ENCODE measurements at places on chromosomes 5 and 9.

- no peak for DNase-seq
Measured at GRCh38 chr9:98502976-98503325, 205.8 kb downstream of the GABBR2 start.

DNA sequence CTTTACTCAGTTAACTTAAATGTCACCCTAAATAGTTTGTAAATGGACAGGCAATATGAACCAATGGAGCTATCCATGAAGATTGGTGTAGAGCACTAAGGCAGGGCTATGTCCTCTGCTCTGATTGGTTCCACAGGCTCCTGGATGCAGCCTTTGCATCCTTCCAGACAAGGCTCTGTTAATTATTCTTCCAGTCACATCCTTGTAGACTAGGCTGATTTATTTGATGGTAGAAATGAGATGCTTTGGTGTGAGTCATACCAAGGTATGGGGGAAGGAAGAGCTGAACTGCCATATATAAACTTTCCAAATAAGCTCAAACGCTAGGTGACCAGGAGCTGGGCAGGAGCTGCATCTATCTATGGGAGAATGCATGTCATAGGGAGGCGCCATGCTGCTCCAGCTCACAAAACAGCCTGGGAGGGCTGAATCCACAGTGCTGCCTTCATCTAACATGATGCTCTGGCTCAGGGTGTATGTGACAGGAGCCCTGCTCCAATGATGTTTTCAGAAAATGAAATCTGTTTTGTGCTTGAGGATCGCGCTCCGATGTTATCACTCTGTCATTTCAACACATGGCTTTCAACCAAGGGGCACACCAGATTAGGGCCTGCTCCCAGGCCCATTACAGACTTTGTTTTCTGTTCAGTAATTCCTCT lies 818.0 kb upstream of the ZNF608 start:
- DNase-seq, result no peak

DNA sequence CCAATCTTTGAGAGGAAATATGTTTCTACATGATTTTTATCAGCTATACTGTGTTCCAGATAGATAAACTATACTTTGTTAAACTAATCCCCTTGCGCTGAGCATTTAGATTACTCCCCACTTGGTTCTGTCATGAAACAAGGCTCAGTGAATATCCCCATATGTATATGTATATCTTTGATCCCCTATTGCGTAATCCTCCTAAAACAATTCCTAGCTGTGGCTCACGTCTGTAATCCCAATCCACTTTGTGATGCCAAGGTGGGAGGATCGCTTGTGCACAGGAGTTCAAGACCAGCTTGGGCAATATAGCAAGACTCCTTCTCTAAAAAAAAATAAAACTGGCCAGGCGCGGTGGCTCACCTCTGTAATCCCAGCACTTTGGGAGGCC lies 2.7 kb downstream of the PHYHD1 start:
- no peak for DNase-seq

GRCh38 chr9:102519423-102519822 lies 475.7 kb upstream of the CYLC2 start:
- DNase-seq, result no peak

GRCh38 chr5:8295141-8295540 lies 426.2 kb downstream of the MTRR start:
- DNase-seq, result no peak

DNA sequence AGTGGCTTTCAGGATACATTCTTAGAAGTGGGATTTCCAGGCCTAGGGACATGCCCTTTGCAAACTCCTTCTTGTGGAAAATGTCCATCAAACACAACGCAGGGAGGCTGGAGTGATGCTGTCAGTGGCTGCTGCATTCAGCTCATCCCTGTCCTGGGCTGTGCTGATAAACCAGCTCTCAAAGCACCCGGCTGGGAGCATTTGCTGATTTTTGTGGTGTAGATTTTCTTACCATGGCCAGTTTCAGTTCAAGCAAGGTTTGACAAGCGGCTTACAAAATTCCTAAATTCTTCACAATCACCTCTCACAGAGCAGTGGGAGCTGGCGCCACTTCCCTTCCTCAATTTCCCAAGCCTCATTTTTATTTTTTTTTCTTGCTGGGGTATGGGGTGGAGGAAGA lies 28.2 kb downstream of the FAM163B start:
- no peak for DNase-seq

GRCh38 chr9:124882231-124882630 lies 20.3 kb downstream of the ARPC5L start:
- DNase-seq, result no peak

- peak; percentile 43 for DNase-seq
Measured at GRCh38 chr9:136604823-136605525, 57.7 kb upstream of the EGFL7 start.

GRCh38 chr5:116944183-116944582 lies 369.6 kb upstream of the SEMA6A start:
- no peak for DNase-seq

GRCh38 chr9:97768746-97769145 lies 71.6 kb upstream of the XPA start:
- no peak for DNase-seq

- DNase-seq, result no peak
Measured at GRCh38 chr5:133114933-133115310, 63.1 kb downstream of the HSPA4 start.

- DNase-seq, result no peak
Measured at GRCh38 chr5:132457371-132458225, 33.0 kb downstream of the IRF1 start.

DNA sequence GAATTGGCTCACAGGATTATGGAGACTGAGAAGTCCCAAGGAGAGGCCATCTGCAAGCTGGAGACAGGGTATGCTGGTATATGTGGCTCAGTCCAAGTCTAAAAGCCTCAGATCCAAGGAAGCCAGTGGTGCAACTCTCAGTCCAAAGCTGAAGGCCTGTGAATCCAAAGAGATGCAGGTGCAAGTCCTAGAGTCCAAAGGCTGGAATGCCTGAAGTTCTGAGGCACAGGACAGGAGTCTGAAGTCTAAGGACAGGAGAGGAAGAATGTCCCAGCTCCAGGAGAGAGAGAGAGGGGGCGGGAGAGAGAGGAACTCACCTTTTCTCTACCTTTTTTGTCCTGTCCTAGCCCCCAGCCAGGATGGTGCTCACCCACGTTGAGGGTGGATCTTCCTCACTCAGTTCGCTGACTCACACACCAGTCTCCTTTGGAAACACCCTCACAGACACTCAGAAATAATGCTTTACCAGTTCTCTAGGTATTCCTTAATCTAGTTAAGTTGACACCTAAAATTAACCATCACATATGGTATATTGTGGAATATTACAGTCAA lies 49.6 kb downstream of the KCNN2 start:
- no peak for DNase-seq

DNA sequence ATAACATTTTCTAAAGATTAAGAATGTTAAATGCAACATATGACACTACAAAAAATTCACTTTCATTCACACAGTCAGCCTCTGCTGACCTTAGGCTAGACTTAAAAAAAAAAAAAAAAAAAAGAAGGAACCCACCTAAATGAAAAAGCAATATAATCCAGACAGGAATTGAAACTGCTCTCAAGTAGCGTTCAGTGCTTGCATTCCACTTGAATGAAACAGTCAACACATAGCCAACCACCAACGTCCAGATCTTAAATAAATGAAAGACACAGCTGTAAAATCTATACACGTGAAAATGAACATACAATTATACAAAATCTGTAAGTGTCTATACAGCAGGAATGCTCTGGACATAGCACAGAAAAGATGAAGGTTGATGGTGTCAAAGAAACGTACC lies 11.4 kb downstream of the TMEM245 start:
- DNase-seq, result no peak

GRCh38 chr5:56588636-56589480 lies 226.5 kb upstream of the MAP3K1 start:
- DNase-seq, result peak; percentile 84

DNA sequence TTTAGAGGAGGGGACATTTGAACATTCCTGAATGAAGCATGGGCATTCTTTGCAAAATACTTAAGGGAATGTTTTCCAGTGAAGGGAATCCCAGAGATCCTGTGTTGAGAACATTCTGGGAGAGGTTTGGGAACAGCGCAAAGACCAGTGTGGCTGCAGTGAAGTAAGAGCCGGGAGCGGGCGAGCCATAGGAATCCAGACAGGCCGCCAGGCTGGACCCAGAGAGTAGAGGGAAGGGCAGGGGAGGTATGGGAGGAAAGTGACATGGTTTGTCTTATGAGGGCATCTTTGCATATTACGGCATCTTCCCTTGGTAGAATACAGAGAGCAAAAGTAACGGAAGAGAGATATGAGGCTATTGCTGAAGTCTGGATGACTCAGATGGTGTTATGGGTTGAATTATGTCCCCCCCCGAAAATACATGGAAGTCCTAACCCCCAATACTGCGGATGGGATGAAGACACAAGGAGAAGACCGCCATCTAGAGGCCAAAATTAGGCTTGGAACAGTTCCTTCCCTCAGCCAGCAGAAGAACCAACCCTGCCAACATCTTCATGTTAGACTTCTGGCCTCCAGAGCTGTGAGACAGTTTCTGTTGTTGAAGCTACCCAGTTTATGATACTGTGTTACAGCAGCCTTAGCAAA lies 268.2 kb downstream of the MAST4 start:
- DNase-seq, result peak; percentile 20

- no peak for DNase-seq
Measured at GRCh38 chr5:157473383-157474320, 13.6 kb downstream of the NIPAL4 start.
